Lower leg skin (tissue), 4 donors: ENCODE measurements at places on chromosomes 1 and 21.

DNA sequence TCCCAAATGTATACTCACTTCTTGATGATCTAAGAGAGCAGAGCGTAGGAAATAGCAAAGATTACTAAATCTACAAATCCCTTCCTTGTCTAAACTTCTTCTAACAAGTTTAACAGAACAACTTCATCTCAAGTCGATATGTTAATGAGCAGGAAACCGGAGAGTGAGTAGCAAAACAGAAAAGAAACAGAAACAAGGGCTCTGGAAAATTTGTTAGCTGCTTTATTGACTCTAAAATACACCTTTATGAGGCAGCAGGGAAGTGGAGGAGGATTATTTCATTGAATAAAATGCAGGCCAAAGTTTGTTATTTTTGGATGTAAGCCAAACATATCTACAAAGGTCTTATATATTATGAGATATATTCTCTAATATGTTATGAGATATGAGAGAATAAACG lies 192.4 kb downstream of the LRRIQ3 start:
- DNase-seq: no peak

DNA sequence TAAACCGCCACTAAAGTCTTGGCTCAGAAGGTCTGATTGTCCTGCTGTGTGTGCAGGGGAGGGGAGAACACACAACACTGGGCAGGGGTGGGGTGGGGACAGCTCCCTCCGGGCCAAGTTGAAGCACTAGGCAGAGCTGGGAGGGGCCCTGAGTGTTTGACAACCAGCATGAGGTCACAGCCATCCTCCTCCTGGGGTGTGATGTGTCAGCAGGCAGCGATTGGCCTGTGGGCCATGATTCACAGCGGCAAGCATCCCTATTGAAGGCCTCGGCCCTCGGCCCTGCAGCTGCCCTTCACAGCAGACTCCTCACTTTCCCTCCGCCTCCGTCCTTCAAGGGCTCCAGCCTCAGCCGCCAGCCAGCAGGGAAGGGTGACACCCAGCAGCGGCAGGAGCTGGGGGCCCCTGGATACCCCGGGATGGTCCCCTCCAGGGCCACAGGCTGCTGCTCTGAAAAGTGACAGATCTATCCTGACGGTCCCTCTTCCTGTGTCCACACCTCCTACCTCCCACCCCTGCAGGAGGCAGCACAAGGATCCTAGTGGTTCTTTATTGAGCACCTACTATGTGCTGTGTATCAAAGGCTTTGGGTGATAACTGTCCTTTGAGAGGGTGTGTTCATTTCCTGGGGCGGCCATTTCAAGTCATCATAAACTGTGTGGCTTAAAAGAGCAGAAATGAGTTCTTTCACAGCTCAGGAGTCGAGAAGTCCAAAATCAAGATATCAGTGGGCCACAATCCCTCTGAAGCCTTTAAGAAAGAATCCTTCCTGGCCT lies 66.0 kb upstream of the SLC25A33 start:
- peak; percentile 90 for DNase-seq

- DNase-seq: no peak
Observed at GRCh38 chr1:97841338-97841737, 79.5 kb downstream of the DPYD start.

DNA sequence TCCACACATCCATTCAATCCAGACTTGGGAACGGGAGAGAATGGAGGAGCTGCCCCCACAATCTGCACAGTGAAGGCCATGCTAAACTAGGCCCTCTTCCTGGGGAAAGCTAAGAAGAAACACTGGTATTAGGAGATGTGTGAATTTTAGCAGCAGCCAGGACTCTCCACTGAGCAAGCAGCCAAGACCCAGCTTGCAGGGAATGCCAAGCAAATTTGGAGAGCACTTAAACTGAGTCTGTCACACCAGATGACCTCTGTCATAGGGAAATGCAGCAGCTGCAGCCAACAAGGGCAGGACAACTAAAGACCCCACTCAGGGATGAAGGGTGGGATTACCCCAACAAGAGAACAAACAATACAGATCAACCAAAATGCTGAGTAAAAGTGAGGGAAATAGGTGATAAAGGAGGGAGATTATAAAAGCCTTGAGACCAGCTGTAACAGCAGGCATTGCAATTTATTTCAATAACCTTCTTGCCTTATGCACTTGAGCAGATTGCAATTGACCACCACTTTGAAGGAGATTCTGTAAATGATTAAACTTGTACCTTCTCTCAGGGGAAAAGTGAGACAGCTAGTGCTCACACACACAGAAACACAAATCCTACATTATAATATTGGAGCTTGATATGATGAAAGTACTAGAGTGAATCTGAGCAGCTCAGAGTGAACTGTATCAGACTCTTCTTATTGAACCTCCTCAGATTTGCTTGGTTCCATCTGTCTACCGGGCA lies 2.5 kb upstream of the CLCA1 start:
- no peak for DNase-seq

- no peak for DNase-seq
Observed at GRCh38 chr1:89943846-89944781, 50.8 kb upstream of the ZNF326 start.

GRCh38 chr1:83077411-83077810 lies 921.5 kb downstream of the TTLL7 start:
- no peak for DNase-seq

GRCh38 chr1:45322486-45323040 lies 4.1 kb upstream of the HPDL start:
- DNase-seq: no peak

DNA sequence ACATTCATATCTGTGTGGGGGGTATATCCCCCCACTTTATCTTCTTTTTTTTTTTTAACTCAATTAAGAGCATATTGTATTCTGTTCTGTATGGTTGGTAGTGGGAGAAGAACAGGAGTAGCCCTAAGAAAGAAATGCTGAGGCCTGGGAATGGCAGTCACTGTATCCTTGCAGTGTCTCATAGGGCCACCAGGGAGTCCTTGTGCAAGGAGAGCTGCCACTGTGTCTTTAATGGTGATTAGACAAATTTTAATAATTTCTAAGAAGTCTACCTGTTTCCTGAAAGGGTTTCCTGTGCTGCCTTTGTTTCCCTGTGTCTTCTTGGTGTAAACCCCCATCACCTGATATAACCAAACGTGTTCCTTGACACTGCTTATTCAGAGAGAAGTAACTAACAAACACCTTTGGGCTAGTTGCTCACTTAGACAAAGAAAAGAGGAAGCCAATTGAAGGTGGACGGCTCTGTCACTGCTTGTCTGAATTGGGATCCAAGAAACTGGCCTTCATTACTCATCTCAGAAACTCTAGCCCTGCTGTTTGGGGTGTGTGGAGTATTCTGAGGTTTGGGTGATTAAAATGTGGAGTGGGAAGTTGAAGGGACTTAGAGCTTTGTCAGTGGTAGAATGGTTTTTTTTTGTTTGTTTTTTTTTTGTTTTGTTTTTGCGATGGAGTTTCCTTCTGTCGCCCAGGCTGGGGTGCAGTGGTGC lies 15.2 kb downstream of the GIPC2 start:
- no peak for DNase-seq

- DNase-seq: no peak
Observed at GRCh38 chr1:150186789-150187559, 37.3 kb downstream of the PLEKHO1 start.

GRCh38 chr1:212712451-212713303 lies 13.0 kb upstream of the BATF3 start:
- no peak for DNase-seq

GRCh38 chr21:41458559-41458958 lies 32.5 kb downstream of the MX1 start:
- DNase-seq: no peak

- no peak for DNase-seq
Observed at GRCh38 chr1:20878799-20879198, 91.7 kb upstream of the HP1BP3 start.

DNA sequence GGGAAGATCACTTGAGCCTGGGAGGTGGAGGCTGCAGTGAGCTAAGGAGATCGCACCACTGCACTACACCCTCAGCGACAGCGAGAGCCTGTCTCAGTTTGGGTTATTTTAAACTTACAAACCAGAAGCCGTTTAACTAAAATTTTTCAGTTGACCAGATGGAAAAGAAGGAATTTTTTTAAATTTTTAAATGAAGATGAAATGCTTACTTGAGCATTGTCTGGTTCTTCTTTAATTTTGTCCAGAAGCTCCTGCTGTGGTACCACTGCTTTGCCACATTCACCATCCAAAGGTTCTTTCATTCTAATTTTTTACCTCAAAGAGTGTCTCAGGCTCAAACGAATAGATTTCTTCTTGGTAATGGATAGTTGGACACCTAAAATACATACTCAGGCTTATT lies 1.4 kb downstream of the ZMYM6 start:
- DNase-seq: no peak

DNA sequence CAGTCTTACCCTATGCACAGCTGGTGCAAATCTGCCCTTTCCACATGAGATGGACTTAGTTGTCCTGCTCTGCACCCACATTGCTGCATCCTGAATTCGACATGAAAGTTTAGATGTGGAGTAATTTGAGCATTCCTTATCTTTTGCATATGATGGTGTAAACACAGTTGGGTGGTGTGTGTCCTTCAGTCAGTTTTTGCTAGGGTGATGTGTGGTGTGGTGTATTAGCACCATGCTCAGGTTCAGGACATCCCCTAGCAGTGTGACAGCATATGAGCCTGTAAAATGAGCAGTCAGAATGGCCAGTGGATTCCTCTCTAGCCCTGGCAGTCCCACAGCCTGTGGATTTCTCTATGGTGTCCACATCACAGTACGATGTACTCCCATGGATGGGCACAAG lies 42.6 kb upstream of the CD101 start:
- DNase-seq: no peak

GRCh38 chr1:98005326-98006010 lies 84.6 kb upstream of the DPYD start:
- DNase-seq: no peak

GRCh38 chr1:6827630-6828165 lies 42.4 kb downstream of the CAMTA1 start:
- no peak for DNase-seq

GRCh38 chr1:162212713-162213112 lies 143.2 kb downstream of the NOS1AP start:
- DNase-seq: no peak
